ENCODE measurements at places on chromosomes 11 and 22.

DNA sequence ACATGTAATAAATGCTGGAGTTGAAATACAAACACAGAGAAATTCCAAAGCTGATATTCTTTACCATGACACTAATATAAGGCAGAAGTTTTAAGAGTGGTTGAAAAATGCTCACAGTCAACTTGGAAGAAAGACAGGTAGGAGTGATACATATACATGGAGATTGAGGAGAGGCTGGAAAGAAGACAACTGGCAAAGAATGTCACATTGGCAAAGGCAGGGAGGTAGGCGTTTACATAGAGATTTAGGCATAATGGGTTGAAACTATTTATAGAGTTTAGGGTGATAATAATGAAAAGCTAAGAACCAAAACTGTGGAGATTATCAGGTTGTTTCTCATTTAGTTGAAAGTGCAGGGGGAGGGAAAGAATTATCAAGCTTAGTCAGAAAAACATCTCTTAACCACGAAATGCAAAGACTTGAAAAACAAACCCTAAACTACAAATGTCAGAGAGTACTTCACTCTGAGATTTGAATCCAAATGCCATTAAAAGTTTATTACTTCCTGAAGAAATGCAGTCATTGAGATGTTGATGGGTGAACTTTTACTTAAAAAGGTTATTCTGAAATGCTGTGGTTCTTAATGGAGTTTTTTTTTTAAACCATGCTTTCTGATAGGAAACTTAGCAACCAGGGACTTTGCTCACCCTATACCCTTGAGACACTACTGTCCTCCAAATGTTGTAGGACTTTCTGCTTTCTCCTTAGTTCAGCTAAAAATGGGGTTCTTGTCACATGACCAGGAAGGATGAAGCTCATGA lies 138.4 kb upstream of the CCDC90B start:
- no peak for DNase-seq

DNA sequence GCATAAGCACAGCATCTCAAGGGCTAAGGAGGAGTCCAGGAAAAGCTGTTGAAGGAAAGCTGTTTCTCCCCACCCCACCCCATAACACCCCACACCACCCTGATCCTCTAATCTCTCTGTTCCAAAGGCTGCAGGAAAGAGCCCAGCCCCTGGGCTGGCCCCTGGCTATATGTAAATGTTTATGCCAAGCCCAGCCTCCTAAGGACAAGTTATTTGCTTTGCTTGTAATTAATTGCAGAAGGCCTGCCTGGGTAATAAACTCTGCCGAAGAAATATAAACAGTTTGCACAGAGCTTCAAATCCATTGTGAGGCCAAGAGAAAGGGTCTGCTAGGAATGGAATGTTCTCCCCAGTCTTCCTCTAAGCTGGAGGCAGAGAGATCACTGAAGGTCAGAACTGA lies 21.2 kb downstream of the ARRB1 start:
- DNase-seq = no peak

- no peak for DNase-seq
Observed at GRCh38 chr22:24410110-24410856, 17.1 kb upstream of the ADORA2A start.

- DNase-seq = peak; percentile 55
Observed at GRCh38 chr22:19970479-19971275, 29.1 kb upstream of the TXNRD2 start.

DNA sequence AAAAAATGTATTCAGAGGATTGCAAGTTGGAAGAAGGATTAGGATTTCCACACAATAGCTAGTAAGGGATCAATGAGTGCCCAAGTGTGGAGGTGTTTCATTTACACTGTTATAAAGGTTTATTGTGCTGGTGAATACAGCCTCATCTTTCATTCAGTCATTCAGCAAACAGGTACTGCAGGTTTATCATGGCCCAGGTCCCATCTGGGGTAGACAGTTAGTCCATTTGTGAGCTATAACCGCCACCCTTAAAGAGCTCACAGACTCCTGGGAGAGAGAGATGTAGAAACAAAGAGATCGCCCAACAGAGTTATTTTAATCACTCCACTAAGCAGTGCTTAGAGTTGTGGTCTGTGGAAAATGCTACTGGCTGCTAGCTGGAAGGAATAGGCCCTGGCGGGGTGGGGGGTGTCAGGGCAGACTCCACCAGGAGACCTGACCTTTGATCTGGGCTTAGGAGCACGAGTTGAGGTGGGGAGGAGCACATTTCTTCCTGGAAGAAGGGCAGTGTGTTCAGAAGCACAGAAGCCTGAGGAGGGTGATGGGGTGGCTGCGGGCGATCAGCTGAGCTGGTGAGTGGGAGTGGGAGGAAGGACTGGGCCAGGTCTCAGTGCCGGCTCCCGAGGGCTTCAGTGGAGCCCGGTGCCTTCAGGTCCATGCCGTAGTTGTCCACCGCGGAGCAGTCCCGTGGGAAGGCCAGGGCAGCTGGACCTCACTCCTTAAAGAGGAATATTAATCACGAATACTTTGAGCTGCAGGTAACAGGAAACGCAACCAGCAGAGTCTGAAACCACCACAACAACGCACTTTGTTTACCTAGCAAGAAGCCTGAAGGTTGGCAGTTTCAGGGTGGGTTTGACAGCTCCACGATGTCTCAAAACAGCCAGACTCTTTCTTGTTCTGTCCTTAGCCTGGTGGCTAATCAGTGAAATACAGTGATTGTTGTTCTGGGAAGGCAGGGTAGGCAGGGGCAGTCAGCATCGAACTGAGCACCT lies 11.2 kb downstream of the TOM1 start:
- peak; percentile 37 for DNase-seq

- peak; percentile 85 for DNase-seq
Observed at GRCh38 chr22:18077639-18078328, at the start of gene PEX26. Gene PEX26, plus strand, starts transcription at chr22:18077990. Its CDS starts 387 bp downstream, at chr22:18078377.

- DNase-seq = peak; percentile 89
Observed at GRCh38 chr11:117907276-117908108, 21.7 kb downstream of the TMPRSS13 start.

DNA sequence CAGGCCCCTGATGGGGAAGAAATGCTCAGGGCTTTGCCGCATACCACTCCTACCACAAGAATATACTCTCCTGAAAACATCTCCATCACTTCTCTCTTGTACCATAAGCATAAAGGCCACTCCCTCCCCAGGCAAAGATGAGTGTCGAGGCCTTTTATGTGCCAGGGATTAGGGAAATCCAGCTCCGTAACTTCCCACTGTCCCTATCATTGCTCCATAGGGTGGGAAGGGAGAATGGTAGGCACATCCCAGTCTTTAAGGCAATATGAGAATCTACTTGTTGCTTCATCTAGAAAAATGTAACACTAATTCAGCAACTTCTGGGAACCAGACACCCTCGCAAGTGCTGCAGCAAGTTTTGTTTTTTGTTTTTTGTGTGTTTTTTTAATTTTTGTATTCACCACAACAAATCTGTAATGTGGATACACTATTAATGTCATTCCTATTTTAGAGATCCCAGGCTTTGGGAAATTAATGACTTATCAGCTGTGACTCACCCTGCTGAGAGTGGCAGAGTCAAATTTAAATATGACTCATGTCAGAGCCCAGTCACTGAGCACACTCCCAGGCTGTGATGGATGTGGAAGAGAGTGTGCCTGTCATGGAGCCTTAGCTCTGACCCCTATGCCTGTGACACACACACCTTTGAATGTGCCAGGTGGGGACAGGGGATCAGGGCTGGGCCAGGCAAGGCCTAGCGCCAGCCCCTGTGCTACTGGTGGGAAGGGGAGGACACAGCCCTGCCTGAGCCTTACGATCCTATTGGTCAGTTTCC lies 23.4 kb downstream of the PANX1 start:
- peak; percentile 96 for DNase-seq

DNA sequence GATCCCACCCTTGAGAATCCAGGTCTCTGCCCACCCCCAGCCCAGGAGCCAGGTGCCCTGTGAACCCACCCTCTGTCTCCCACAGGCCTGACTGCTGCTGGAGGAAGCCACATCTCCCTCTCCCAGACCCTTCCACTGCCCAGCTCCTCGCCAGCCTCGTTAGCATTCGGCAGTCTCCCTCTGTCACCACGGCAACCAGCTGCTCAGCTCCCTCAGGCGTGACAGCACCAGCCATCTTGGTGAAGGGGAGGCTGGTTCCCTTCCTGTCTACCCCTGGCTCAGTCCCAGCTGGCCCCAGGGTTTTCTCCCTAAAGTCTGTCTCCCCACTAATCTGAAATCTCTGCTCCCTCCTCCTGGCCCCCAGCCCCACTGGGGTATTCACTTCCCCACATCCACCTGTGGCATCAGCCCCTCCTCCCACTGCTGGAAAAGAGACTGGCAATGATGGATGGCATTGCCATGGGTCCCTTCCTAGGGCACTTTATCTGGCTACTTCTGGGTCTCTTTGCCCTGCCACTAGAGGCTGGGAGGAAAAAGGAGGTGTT lies 28.1 kb downstream of the NRXN2 start:
- DNase-seq = no peak

DNA sequence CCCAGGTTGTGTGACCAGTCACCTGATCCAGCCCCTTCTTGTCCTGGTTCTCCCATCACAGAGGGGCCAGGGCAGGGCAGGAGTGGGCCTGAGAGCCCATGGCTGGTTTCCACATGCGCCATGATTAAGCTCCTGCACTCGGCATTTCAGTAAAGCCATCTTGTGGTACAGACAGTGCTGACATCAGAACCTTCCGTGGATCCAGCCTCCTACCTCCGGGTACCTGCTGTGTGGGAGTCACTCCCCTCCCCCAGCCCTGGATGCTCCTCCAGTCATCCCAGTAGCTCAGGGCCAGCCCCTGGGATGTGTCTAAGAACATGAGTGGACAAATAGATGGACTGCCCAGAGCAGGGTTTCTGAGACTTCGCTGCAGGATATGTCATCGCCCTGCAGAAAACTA lies 22.1 kb upstream of the MGAT3 start:
- no peak for DNase-seq

DNA sequence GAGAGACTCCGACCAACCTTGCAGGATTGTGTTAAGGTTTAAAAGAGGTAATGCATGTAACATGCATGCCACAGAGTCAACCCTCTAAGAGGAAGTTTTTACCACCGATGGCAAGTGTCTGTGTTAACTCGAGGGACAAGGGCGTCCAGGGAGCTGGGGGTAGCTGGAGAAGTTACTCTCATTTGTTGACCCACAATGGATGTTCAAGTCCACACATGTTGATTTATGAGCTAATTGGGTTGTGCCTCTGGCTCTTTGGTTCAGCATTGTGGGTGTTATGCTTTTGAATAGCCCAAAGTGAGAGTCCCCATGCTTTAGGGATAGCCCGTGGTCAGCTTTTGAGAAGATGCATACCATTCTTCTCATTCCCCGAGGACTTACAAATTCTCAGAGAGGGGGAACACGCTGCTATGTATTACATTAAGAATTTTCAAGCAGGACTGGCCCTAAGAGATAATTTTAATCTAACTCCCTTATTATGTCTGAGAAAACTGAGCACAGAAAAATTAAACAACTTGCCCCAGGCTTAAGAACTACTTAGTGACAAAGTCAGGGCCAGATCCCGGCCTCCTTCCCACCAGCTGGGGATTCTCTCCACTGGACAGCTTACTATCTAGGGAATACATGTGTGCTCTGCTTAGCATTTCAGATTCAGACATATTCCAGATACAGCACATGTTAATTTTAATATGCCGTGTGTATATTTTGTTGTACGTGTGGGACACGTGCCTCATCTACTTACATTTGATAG lies 5.2 kb upstream of the PLET1 start:
- DNase-seq = no peak

DNA sequence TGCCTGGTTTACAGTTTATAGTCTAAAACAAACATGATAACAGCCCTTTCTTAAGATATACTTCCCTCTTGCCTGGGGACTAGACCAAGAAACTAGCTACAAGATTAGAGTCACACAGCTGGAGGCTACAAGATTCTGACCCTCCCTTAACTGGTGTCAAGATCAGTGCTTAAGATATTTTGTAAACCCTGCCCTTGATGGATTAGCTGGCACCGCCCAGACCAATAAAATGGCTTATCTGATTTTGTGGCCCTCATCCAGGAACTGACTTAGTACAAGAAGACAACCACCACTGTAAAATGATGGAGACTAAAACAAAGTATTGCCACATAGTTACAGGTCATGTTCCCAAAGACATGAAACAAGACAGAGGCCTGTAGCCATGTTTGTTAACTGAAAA lies 53.4 kb downstream of the FAM181B start:
- DNase-seq = peak; percentile 94

- no peak for DNase-seq
Observed at GRCh38 chr11:3154001-3154599, 11.0 kb downstream of the OSBPL5 start.

DNA sequence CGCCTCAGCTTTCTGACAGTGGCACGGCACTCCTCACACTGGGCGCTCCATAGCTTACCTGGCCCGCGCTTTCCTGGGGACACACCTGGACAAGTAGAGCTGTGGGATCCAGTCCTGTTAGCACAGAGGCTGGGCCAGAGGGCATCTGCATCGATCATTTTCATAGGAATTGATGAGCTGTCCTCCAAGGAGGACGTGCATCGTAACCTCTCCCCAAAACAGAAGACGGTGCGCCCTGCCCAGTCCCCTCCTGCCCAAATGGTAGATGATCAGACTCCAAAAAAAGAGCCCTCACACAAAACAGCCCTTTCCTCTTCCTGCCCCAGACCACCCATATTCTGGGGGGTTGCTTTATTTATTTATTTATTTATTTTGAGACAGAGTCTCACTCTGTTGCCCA lies 161.2 kb downstream of the CTTN start:
- no peak for DNase-seq

GRCh38 chr22:37213218-37213855 lies 1.1 kb upstream of the SSTR3 start:
- DNase-seq = no peak

GRCh38 chr11:128469220-128469619 lies 118.1 kb downstream of the ETS1 start:
- DNase-seq = no peak

DNA sequence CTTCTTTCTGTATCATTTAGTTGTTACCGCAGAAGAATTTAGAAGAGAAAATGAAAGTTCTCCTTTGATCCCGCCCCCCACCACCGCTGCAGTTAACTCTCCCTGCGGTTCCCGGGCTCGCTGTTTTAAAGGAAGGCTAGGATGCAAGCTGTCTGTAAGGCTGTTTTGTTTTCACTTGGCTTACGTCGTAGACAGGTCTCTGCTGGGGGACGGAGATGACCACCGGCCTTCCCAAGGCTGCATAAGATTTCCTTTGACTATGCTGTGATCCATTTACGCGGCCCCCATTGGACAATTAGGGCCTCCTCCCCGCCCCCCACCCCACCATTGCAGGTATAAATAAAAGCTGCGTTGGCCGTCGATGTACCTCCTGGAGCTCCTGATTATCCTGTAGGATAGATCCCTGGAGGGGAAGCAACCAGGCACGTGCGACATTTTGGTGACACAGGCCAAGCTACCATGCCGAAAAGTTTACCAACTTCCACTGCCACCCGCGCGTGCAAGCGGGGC lies 1.4 kb upstream of the CPT1A start:
- DNase-seq = no peak

All from PC-3 (cell line).